ENCODE measurements at places on chromosomes 16 and 17.

- DNase-seq, result no peak
These were observed 70.4 kb upstream of the CACNG5 start for GRCh38 chr17:66764506-66764905.

- DNase-seq, result no peak
These were observed 80.1 kb downstream of the MGAT5B start for GRCh38 chr17:76948301-76948700.

DNA sequence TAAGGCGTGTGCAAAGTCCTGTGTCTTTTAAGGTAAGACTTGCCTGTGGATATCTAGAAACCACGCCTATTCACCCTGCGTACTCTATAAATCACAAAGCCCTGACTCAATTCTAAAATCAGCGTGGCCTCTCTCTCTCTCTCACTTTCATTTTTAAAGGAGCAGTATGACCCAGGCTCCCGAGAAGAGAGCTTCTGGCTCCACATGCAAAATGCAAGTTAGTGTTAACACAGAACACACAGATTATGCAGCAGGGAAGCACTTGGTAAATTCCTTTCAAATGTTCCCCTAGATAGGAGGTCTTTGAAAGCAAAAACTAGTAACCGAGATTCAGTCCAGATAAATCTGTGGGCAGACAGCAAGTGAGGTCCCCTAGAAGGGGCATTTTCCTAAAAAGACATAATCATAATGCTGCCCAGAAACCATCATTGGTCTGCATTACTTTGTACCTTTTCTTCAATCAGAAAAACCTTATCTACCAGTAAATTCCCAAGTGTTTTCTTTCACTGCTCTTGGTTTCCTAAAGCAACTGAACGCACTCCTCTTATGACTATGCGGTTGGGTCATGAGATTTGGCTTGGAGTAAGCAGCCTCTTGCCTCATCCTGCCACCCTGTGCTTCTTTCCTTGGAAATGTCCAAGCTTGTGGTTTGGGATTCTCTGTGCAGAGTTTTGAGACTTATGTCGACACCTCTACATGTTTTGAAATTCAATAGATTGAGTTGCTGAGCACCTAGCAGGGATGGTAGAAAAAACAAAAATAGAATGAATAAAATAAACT lies 31.7 kb upstream of the KCNJ2 start:
- DNase-seq, result peak; percentile 67

DNA sequence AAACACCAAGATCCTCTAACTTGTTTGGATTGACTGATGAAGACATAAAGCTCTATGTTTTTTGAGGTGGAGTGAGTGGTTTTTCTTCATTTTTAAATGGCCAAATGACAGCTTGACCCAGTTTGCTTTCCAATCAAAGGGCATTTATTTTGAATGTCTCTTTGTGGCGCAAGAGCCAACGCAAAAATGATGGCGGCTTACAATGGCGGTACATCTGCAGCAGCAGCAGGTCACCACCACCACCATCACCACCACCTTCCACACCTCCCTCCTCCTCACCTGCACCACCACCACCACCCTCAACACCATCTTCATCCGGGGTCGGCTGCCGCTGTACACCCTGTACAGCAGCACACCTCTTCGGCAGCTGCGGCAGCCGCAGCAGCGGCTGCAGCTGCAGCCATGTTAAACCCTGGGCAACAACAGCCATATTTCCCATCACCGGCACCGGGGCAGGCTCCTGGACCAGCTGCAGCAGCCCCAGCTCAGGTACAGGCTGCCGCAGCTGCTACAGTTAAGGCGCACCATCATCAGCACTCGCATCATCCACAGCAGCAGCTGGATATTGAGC lies 329 bp downstream of the NLK start:
- no peak for DNase-seq

GRCh38 chr17:53932386-53932785 lies 109.7 kb downstream of the KIF2B start:
- DNase-seq, result no peak

- DNase-seq, result no peak
These were observed 14.7 kb downstream of the CCR7 start for GRCh38 chr17:40550608-40551007.

DNA sequence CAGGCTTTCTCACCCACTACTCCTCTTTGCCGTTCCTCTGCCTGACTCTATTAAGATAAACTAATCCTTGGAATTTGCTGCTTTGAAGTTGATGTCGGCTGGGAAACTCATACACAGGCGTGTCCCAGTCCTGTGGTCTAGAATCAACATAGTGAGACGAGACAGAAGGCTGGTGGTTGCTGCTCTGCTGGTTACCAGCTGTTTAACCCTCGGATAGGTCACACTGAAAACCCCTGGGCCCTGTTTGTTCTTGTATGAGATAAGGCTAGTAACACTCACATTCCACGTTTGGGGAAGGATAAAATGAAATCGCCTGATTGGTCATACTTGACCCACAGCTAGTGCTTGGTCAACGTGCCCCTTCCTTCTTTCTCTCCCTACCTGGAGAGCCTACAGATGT lies 517.0 kb downstream of the CDH13 start:
- no peak for DNase-seq

DNA sequence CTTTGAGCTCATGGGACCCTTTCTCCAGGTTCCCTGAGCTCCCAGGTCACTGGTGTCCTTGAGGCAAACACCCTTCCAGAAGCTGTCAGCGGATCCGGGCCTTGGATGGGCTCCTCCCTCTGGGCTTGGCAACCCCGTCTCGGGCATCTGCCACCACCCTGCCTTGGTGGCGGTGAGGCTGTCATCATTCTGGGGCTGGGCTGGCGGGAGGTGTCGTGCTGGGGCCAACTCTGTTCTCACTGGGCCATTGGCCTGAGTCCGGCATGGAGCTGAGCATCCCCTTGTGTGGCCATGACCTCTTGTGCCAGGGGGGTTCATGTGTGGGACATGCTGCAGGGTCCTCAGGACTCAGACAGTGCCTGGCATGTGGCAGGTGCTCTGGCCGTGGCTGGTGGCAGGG lies 197.6 kb downstream of the LAT start:
- DNase-seq, result no peak
